ENCODE measurements at places on chromosomes 1 and 21. TPM values are rescaled to one million over a fixed set of nuclear protein-coding genes. Genes with fewer than 3 reads are reported as not detected.

Gene ASAP3
- 47.9 TPM for polyA plus RNA-seq

Gene CELA3B
- not detected for polyA plus RNA-seq

DNA sequence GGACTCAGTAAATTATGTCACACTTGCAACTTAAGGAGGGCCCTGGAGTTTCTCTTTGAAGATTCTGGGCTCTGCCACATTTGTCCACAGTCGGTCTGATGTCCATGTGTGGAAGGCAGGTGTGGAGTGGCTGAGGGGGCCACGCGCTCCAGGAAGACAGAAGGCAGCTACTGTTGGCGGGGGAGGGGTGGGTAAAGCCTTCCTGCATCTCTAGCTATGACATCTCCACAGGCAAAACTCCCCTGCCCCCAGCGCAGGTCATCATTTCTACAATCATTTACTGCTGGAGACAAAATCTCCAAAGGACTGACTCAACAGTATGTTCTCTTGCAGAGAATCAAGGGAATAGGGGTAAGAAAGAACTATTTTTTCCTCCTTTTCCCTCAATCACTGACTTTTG lies 11.4 kb upstream of the TSPEAR start:
- no peak for DNase-seq

GRCh38 chr1:105934806-105935205 lies 1121.7 kb upstream of the PRMT6 start:
- no peak for DNase-seq

- DNase-seq: no peak
Measured at GRCh38 chr1:61757950-61758349, 15.7 kb downstream of the PATJ start.

GRCh38 chr1:10608690-10609089 lies 133.9 kb downstream of the PEX14 start:
- DNase-seq: no peak
